ENCODE measurements at places on chromosomes 5 and 9.

DNA sequence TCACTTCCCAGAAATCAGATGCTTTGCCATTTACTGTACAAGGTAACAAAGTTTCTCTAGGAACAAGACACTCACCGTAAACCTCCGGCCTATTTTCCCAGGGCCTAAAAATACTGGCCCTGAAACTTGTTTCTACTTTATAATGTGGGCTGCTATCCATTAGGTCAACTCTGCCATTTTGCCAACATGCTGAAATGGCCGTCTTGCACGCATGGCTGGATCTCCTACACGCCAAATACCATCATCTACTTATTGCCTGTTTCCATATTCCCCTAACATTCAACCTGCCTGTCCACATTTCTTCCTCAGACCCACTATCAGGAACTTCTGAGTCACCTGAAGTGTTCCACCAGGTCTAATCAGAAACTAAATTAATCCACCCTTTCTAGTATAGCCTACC, 4.7 kb downstream of the TBCA start:
- no peak for DNase-seq

DNA sequence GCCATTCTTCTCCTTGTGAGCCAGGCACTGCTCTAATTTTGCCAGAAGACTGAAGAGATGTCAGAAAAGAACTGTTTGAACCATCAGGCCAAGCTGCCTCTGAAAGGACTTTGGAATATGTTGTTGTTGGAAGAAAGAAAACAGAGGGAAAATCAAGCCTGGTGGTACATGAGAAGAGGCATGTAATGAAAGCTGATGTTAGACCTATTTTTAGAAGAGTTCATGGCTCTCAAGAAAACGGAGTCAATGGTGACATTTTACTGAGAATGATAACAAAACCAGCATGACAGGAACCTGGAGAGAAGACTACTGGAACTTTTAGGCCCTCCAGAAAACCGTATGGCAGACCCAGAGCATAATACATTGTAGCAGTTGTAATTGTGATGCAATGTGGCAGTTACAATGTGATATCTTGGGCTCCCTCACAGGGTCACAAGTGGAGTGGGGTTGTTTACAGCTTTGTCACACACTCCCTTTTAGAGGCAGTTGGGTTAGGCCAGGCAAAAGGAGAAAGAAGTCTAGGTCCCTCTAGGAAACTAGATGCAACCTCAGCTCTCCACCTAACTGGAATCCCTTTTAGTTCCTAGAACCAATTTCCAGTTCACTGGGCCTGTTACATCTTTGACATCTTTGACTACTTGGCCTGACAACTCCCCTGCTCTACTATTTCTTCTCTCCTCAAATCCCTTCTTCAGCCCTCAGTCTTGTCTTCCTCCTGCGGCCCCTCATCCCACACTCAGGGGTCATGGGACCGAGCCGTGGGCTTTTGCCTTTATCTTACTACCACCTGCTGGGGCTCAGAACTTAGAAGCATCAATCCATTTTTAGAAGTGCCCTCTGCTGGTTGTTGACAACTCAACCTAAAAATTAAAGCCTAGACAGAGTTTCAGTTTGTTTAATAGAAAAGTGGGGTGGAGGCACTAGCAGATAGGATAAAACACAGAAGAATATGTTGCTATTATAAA, 61.2 kb upstream of the JAK2 start:
- DNase-seq: no peak

GRCh38 chr5:32630867-32631491, 45.6 kb downstream of the SUB1 start:
- no peak for DNase-seq

GRCh38 chr9:132249123-132249522, 87.3 kb downstream of the NTNG2 start:
- no peak for DNase-seq

- DNase-seq: no peak
These were observed 316.5 kb downstream of the ASTN2 start for GRCh38 chr9:117098331-117098730.

- DNase-seq: no peak
These were observed 71.0 kb upstream of the FCN1 start for GRCh38 chr9:134988706-134989105.

DNA sequence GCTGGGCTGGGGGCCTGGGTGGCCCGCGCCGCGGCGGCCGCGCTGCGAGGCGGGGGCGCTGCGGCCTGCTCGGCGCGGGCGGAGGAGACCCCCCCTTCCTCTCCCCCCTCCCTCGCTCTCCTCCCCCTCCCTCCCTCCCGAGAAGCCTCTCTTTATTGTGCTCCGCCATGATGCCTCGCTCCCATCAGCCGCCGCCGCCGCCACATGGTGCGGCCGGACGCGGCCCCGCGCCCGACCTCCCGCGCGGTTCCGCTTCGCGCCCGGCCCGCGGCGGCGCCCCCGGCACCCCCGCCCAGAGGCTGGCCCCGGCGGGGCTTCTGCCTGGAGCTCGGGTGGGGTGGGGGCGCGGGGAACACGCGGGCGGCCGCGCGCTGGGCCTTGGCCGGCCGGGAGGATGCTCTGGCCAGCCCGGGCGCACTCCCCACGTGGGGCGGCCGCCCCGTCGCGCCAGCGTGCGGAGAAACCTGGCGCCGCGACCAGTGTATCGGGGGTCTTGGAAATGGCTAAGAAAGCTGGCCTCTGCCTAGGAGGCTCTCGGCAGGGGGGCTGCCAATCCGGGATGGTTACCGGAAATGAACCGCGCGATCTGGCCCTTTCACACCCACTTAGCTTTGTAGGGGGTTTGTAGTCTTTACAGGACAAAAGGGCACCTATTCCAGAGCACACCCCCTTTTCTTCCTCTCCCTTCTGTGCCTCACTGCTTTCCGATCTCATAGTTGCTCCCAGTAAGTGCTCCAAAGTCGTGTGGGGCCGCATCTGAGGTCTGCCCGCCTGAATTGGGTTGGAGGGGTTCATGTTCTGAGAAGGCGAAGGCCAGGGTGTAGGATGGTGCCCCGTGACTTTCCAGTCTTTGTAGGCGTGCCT, 1.0 kb downstream of the SET start:
- peak; percentile 50 for DNase-seq

DNA sequence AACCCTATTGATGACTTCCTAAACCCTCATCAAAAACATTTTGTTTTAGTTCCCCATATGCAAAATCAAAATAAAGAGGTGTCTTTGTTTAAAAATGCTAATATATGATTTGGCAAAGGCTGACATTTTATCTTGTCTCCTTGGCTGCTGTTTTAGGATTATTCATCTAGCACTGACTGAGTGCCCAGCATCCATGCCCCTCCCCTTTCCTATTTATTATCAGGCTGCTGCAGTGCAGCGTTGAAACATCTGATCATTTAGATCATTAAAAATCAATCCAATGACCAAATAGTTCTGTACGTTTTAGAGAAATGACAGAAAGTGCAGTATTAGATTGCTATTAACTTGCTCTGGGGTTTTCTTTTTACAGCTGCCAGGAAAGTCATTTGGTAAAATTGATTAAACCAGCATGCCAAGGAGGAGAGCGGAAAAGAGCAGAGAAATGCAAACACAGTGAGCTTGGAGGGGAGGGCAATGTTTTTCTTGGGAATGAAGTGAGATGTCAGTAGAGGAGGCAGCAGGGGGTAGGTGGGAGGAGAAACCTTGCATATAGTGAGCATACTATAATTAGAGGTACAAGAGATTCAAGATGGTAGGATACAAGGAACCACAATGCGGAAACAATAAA, 286.3 kb downstream of the PDE4D start:
- no peak for DNase-seq

DNA sequence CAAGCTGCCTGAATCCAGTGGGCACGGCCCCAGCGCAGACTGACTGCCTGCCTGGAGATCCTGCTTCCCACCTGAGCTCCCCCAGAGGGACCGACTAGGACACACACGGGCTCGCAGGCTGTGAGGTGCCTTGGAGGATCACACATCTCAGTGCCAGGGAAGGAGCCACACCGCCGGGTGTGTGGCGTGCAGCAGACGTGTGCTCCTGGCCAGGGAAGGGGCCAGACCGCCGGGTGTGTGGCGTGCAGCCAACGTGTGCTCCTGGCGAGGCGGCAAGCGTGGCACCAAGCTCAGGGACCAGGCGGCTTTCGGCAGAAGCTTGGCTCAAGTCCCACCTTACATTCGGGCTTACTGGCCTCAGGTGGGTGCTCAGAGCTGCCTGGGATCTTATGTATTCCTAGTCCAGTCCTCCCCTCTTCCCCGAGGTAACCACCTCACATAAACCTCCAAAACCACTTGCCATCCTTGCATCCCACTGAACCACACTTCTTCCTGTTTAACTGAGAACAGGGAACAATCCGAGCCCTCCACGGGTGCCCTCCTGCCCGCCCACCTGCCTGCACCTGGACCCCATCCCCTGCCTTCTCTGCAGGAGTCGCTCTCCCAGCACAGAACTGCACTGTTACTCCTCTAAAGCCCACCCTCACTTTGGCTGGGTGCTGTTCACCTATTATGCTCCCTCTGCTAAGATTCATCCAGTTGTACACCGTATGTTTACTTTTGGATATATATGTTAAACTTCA, 22.4 kb upstream of the MRNIP start:
- no peak for DNase-seq

- DNase-seq: no peak
These were observed 54.1 kb downstream of the ARHGEF37 start for GRCh38 chr5:149635394-149635793.

GRCh38 chr5:115181757-115182156, 12.0 kb upstream of the TRIM36 start:
- no peak for DNase-seq
